ENCODE measurements at places on chromosomes 3 and 15.

- DNase-seq, result no peak
These were observed 4.4 kb upstream of the AVEN start for GRCh38 chr15:34043391-34043790.

GRCh38 chr3:13860001-13860400 is 19.9 kb downstream of the WNT7A start:
- no peak for DNase-seq

GRCh38 chr3:196517162-196517800 is 2.1 kb upstream of the SMCO1 start:
- no peak for DNase-seq

GRCh38 chr15:88624156-88624970 is 3.2 kb downstream of the AEN start:
- no peak for DNase-seq

GRCh38 chr3:167031364-167032049 is 348.6 kb downstream of the ZBBX start:
- peak; percentile 6 for DNase-seq

GRCh38 chr3:30400926-30401325 is 205.5 kb upstream of the TGFBR2 start:
- DNase-seq, result peak; percentile 6

DNA sequence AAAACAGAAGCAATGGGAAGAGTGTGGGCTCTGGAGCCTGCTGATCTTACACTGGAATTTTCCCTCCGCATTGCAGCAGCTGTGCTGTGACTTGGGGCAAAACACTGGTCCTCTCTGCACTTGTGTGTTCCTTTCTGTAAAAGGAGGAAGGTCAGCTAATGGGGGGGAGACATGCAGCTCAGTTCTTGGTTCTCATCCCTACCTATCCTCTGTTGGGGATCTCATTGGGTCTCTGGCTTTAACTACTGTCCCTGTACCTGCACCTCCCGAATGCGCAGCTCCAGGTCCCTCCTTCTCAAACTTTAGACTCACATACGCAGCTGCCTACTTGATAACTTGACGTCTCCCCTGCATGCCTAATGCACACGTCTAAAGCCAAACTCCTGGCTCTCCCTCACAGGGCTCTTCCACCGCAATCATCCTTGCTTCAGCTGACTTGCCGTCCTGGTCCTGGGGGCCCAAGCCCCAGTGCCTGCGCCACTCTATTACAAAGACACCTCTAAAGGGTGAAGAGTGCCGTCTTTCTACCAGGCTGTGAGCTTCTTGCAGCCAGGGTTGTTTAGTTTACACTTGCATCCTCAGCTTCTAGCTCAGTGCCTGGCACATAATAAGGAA is 5.9 kb upstream of the TMEM44 start:
- DNase-seq, result no peak

Data from stomach (tissue), 19 donors.